ENCODE measurements at places on chromosomes 5 and 9.

DNA sequence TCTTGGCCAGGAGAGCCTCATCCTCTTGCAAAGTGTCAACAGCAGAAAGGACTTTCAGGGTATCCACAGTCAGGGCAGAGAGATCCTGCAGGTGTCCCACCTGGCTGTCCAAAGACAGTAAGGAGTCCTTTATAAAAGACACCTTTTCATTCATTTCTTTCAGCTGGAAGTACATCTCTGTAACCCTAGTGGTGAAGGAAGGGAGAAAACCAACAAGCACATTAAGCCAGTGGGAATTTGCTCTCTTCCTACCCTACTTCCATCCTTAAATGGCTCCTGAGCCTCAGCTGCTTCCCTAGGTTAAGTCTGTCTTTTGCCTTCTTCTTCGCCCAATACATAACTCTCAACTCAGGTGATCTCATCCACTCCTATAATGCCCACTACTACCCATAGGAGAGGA lies 124.8 kb downstream of the TRPM6 start:
- no peak for DNase-seq

DNA sequence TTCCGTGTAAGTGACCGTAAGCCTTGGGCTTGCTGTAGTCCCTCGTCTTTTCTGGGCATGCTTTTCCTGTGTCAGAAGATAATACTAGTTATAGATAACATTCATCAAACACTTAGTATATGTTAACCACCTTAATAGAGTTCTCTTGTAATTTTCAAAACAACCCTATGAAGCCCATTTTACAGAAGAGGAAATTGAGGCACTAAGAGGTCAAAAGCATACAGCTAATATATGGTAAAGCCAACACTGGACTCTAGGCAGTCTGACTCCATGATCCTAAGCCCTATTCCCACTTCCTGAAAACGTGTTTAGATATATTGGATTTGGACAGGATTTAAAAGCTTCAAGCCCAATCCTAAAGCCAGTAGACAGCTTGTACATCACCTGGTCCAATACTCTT lies 153.8 kb downstream of the CEP120 start:
- no peak for DNase-seq

DNA sequence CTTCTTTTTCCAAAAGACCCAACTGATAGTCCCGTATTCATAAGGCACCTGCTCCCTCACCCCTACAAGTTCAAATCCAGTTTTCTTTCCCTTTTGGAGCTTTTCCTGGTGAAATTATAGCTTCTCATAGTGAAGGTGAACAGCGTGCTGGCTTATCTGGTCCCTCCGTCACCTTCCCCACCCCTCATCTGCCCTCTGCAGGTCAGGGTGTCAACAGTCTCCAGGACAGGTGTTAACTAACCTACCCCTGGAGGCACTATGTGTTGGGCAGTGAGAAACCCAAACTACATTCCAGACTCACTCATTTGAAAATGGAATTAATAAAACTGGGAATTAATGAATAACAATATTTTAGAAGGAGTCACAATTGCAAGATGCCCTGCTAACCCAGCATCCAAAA lies 109.0 kb upstream of the TAS2R1 start:
- no peak for DNase-seq

GRCh38 chr9:75979362-75979761 lies 88.9 kb downstream of the PCSK5 start:
- no peak for DNase-seq

GRCh38 chr9:99013550-99013949 lies 69.8 kb downstream of the COL15A1 start:
- DNase-seq = no peak

GRCh38 chr9:119810645-119811429 lies 441.6 kb upstream of the BRINP1 start:
- DNase-seq = no peak

GRCh38 chr5:20113931-20114330 lies 125.9 kb upstream of the CDH18 start:
- no peak for DNase-seq

- DNase-seq = no peak
These were observed 18.1 kb downstream of the PDLIM4 start for GRCh38 chr5:132275367-132276220.

- no peak for DNase-seq
These were observed 67.0 kb downstream of the SGCD start for GRCh38 chr5:156393980-156394379.

Measured in activated CD4-positive, CD25-positive, alpha-beta regulatory T cell treated with anti-CD3 and anti-CD28 coated beads, Interleukin-2, amount 50 U/mL, for 72 hours (primary cell).